ENCODE measurements at places on chromosomes 11 and 22.

GRCh38 chr11:64245401-64245796, 1.3 kb downstream of the PPP1R14B start:
- DNase-seq, result no peak

GRCh38 chr22:37032535-37033460, 13.3 kb downstream of the MPST start:
- DNase-seq, result no peak

DNA sequence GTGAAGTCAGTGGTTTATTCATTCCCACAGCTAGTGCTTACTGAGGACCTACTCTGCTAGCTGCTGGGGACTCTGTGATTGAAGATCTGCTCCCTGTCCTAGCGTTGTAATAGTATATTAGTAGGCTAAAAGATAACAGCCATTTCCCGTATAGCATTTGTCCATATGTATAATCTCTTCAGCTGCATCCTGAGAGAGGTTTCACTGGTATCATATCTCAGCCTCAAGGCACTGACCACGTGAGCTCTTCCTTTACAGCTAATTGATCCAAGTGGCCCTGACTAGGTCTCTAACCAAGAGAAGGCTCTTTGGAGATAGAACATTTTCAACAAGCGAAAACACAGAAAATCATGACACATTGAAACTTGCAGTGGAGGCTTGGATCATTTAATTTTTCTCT, 110.2 kb downstream of the APIP start:
- DNase-seq, result no peak

DNA sequence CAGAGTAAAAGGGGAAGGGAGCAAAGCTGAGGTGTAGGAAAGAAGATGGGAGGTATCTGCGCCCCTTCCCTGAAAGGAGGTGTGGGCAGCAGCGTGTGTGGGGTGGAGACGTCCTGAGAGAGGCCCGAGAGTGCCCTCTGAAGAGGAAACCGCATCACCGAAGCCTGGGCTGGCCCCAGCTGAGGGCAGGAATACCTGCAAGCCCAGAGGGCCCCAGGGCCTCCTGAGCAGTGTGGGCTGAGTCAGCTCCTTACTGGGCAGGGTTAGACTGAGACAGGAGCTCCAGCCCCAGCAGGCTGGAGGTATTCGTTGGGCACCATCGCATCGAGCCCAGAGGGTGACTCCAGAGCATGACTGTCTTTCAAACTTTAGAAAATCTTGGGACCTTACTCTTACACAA, 534.0 kb upstream of the B3GAT1 start:
- DNase-seq, result no peak

DNA sequence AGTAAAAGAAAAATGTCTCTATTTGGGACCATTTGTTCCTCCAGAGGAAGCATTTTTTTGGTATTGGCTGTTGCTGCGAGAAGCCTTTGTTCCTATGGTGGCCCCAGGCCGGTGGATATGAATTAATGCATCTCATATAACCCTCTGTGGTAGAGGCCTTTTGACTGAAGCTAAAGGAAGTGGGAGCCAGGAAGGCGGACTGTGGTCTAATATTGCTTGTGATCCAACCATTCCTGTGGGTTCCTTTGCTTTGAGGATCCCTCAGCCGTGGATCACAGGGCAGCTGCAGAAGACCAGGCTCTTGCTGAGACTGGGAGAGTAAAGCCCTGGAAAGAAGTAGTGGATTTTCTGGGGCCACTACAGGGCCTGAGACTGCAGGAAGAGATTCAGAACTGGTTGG, 68.3 kb upstream of the NAV2 start:
- no peak for DNase-seq

- DNase-seq, result no peak
These were observed 61.9 kb downstream of the MTNR1B start for GRCh38 chr11:93031386-93031785.

DNA sequence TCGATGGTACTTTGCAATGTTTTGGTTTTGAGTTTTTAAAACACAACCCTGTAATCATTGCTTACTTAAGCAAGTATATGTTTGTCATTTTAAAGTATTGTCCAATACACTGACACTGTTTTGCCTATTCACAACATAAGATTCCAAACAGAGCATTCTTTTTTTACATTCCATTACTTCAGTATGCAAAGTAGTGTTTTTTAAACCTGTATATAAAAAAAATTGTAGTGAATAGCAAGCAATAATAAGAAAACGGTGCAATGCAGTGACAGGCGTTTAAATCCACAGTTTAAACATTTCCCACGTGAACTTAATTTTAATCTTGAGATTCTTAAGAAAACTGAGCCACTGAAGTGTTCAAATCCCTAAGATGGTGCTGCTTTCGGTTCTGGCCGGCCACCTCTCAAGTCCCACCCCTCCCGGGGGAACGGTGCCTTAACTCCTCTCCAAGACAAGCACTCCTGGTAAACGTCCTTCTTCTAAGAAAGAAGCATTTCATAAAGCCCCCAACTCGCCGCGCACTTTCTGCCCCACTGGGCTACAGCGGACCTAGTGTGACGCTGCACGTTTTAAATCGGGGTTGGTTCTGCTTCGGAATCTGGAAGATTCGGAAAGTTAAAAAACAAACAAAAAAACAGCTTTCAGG, 2.9 kb downstream of the PGR start:
- DNase-seq, result no peak

GRCh38 chr11:33281758-33282157, 24.6 kb downstream of the HIPK3 start:
- DNase-seq, result no peak

GRCh38 chr11:128694618-128695481, 978 bp downstream of the FLI1 start:
- DNase-seq, result no peak

DNA sequence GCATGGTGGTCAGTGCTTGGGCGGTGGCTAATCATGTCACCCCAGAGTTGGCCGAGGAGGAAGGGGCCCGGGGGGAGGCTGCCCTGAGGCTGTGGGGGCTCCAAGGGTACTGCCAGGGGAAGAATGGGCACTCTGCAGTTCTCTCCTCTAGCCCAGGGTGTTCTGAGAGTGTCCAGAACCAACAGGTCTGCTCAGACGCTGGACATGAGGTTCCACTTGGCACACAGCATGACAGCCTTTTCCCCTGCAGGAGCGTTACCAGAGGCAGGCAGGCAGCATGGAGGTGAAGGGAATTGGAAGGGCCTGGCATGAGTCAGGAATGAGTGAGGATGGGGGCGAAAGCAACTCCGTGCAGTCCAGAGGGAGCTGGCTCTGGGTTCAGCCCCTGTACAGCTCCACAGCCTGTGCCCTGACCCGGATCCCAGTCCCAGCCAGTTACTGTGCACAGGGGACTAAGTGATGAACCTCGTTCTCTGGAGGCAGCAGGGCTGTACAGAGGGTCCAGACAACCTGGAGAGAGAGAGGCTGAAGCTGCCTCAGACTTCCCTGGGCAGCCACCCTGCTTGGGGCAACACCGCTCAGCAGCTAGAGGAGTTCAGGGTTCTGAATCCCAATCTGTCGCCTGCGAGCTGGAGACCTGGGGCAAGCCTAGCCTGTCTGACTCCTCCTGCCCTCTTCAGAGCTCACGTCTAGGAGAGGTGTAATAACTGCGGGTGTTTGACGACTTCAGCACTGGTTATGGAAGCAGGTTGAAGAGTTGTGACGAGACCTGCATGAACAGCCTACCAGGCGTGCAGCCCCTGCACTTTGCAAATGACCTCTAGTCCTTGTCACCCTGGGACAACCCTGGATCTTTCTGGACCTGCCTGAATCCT, 14.7 kb upstream of the TUB start:
- DNase-seq, result no peak

GRCh38 chr11:3197044-3197695, 21.4 kb downstream of the MRGPRG start:
- no peak for DNase-seq

DNA sequence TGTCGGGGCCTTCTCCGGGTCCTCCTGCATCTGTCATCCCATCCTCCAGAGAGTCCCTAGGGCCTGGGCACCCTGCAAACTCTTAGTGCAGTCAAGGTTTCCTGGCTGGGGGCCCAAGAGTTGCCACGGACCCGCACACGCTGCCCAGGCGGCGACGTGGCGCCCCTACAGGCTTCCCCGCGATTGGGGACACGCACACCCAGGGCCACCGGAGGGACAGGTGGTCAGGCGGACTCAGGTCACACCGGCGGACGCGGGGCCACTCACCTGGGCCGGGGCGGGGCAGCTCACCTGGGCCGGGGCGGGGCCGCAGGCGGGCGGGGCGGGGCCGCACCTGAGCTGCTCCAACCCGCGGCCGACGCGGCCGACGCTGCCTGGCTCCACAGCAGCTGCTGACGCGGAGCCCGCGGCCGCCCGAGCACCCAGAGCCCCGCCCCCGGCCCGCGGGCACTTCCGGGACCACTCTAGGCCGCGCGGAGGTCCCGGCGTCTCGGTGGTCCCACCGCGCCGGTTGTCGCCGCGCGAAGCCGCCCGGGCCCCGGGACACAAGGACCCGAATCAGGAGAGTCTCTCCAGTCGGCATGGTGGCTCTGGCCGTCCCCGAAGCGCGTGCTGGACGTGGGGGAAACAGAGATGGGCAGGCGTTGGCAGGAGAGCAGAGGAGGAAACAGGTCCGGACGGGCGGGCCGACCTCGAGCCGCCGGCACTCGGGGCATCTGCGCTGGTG, at the start of gene ZNF70:
TSS of gene ZNF70 (minus strand) at position 399 of the 727 bp plus-strand sequence. CDS start 5,972 bp downstream, outside the sequence.
- DNase-seq, result peak; percentile 81

GRCh38 chr11:131893988-131894387, 523.6 kb downstream of the NTM start:
- no peak for DNase-seq

DNA sequence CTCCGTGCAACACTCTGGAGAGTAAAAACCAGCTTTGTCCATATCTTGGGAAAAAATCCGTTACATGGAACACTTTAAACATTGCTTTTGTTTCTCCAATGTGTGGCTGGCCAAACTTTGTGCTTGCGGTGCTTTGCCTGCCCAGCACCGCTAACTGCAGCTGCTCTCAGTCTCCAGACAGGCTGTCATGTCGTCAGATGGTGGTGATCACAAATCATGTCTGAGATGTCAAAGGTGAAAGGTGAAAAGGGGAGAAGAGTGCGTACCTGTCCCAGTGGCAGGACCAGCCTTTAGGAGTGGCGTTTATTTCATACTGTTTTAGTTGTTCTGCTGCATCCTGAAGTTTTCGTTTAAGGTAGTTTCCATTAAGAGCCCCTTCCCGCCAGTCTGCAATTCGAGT, 17.1 kb upstream of the AGBL2 start:
- DNase-seq, result no peak

DNA sequence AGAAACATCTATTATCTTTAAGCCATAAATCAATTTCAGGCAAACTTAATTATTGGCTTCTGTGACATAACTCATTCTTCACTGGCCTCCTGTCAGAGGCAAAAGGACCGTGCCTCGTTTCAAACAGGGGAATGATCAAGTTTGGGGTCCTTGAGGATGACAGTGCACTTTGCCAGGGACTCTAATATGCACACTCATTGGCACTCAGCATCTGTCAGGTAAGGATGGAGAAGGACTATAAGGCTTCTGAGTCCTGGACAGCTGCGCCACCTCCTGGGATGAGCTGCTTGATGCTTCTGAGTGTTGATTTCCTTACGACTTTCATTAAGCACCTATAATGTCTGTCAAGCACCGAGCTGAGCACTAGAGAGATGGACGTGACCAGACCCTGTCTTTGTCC, 20.2 kb downstream of the BPIFC start:
- peak; percentile 9 for DNase-seq

- no peak for DNase-seq
These were observed 30.0 kb upstream of the FLI1 start for GRCh38 chr11:128663824-128664223.

DNA sequence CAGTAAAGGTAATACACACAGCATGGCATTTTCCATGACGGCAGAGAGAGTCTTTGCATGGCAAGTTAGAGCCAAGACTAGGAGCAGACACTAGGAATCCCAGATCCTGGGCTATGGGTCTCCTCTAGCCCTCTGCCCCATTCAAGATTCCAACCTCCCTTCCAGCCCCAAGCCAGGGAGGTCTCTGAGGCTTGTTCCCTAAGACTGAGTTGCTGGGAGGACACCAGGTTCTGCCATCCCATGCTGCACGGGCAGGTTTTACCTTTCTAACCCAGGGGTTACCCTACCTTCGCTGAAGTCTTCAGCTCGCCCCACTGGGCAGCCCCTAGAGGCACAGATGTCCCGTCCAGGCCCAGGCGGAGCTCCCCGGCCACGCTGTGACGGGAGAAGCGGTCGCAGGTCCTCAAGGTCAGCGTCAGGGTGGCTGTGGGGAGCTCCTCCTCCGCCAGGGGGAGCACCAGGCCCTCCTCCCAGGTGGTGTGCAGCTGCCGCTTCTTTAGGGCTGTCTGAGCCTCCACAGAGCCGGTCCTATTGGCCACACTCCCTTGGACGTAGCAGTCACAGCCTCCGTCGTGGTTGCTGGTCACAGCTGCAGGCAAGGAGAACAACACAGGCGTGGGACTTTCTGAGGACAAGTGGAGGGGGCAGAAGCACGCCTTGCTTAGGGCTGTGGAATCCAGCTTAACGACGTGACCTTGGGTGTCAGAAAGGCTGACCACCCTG, 33.8 kb downstream of the SYT13 start:
- no peak for DNase-seq

DNA sequence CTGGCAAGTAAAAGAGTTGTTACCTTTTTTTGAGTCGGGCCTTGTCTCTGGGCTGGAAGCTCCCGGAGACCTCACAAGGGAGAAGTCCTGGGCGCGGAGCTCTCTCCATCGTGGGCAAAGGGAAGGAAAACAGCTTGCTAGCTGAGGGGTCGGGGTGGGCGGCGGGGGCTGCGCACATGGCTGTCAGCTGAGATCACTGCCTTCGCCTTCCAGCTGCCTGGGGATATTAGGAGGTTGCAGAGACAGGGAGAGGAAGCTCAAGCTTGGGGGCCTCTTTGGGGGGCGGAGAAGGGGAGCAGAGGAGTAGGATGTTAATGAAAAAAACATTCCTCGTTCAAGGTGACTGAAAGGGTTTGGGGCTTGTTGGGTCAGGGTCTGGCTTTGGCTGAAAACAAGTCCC, 49.2 kb upstream of the ALX4 start:
- no peak for DNase-seq

GRCh38 chr11:22626573-22627239, 1.1 kb upstream of the FANCF start:
- no peak for DNase-seq

DNA sequence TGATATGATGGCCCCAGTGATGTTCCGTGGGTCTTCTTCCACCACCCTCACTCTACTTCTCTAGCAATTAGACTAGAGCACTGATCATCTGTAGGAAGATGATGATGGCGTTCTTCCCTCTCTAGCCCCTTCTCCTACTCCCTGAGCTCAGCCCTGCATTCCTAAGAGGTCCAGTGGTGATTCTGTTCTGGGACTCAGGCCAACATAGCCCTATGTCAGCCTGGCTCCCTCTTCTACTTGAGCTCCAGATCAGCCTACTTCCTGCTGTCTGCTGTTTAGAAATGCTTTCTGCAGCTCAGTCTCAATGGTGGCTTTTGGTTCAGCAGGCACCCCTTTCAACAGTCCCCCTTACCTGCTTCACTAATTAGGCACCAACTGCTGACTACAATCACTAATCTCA, 86.1 kb upstream of the ZBED5 start:
- no peak for DNase-seq

GRCh38 chr11:46237248-46238077, 40.0 kb upstream of the CREB3L1 start:
- DNase-seq, result no peak

All from NCI-H1105 treated with DMSO at 0.1 percent for 48 hours (cell line).